ENCODE measurements at places on chromosomes 16 and 17.

GRCh38 chr16:81440888-81441761 lies 3.5 kb upstream of the CMIP start:
- DNase-seq = no peak

DNA sequence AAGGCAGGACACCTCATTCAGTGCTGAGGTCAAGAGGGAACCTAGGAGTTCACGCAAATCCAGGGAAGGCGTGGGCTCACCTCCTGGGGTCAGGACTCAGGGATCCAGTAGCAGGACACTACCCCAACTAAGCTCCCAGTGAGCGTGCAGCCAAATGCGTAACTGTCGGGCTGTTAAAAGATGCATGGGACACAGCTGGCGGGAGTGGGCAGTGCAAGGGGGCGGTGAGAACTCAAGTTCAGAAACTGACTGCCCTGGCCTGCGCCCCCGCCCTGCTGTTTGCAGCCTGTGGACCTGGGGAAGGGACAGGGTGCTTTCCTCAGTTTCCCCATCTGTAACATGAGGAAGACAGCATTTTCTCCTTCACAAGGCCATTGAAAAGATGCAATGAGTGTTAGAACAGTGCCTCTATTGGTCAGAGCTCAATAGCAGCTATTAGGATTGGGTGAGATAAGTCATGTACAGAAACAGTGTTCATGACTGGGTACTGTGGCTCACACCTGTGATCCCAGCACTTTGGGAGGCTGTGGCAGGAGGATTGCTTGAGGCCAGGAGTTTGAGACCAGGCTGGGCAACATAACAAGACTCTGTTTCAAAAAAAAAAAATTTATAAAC lies 20.2 kb downstream of the CDIPT start:
- no peak for DNase-seq

GRCh38 chr17:5237541-5238016 lies 2.9 kb upstream of the SCIMP start:
- DNase-seq = no peak

GRCh38 chr17:59620518-59621259 lies 994 bp downstream of the CLTC start:
- DNase-seq = no peak

DNA sequence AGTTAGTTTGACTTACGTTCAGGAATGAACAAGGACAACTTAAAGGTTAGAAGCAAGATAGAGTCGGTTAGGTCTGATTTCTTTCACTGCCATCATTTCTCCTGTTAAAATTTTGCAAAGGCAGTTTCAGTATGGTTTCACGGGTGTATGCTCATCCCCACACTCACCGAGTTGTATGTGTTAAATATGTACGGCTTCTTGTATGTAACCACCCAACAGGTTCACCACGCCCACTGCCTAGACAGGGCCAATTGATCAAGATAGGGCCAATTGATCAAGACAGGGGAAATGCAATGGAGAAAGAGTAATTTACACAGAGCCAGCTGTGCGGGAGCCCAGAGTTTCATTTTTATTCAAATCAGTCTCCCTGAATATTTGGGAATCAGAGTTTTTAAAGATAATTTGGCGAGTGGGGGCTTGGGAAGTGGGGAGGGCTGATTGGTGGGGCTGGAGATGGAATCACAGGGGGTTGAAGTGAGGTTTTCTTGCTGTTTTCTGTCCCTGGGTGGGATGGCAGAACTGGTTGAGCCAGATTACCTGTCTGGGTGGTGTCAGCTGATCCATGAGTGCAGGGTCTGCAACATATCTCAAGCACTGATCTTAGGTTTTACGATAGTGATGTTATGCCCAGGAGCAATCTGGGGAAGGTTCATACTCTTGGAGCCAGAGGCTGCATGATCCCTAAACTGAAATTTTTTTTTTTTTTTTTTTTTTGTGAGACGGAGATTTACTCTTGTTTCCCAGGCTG lies 62.4 kb upstream of the PLCG2 start:
- no peak for DNase-seq

DNA sequence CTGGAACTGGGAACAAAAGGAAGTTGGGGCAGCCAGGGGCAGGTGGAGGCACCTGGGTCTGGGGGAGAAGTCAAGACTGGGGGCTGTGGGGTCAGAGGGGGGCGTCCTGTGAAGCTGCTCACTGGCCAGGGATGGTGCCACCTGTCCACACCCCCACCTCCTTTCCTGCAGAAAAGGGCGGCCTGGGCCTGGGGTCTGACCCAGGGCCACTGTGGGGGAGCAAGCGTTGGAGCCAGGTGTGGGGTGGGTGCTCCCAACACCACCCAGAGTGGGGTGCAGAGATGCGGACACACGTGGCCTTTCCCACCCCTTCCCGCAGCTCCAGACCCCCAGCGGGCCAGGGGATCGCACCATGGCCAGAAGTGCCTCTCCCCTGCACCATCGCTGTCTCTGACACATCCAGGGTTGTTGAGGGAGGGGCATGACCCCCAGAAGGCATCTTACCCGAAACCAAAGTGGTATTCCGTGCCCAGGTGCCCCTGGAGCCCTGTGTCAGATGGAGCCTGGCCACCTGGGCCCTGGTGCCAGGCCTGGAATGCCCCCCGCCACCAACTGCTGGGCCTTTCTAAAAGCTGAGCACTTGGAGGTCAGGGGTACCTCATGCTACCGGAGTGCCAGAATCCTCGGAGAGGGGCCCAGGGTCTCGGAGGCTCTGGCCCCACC lies 2.6 kb upstream of the SLC16A3 start:
- no peak for DNase-seq

DNA sequence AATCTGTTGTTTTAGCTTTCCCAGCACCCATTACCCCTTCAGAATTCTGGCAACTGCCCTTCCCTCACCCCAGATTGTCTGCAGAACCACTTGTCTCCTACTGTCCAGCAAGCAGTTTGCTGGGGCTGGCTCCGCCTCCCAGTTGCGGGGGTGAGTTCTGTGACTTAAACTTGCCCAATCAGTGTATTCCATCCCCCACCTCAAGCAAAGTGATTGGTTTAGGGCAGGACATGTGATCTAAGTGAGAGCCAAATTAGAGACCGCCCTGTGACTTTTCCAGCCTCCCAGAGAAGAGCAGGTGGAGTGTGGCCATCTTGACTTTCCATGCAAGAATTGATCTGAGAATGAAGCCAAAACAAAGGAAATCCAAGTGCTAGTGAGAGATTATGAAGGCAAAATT lies 22.7 kb upstream of the SRCIN1 start:
- DNase-seq = no peak
